Stimulated activated CD8-positive, alpha-beta memory T cell treated with anti-CD3 and anti-CD28 coated beads, Interleukin-4, amount 100 ng/mL, for 1 hour (primary cell): ENCODE measurements at places on chromosomes 3 and 15.

- no peak for DNase-seq
Observed at GRCh38 chr3:192933779-192934460, 16.3 kb upstream of the MB21D2 start.

- DNase-seq: no peak
Observed at GRCh38 chr3:120089089-120089488, 5.2 kb downstream of the GSK3B start.

DNA sequence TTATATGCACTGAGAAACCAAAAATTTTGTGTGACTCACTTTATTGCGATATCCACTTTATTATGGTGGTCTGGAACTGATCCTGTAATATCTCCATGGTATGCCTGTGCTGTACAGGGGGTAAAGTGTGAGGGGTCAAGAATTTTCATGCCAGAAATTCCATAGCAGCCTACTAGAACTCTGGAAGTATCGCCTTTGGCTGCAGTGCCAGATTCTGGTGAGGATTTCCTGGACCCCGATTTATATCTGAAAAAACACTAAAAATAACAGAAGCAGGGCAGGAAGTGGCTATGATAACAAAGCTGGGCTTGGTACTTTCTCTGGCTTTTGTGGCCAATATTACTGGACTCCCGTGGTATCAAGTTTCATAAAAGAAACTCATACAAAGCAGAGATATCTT lies 36.4 kb downstream of the CCDC80 start:
- DNase-seq: no peak

DNA sequence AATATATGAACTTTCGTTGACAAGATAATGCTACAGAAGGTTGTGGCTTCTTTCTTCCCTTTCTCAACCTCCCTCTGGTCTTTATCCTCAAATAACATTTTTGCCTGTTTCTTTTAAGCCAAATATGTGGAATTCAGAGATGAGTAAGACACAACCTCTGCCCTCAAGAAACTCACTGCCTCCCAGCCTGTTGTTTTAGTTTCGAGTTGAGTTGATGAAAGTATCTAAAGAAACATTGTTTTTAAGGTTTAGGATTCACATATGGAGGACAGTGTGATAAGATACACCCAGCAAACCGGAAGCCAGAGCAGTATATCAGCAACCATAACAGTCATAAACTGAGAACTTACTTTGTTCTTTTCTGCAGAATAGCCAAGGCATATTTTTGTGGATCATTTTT lies 218.6 kb downstream of the THSD4 start:
- no peak for DNase-seq

DNA sequence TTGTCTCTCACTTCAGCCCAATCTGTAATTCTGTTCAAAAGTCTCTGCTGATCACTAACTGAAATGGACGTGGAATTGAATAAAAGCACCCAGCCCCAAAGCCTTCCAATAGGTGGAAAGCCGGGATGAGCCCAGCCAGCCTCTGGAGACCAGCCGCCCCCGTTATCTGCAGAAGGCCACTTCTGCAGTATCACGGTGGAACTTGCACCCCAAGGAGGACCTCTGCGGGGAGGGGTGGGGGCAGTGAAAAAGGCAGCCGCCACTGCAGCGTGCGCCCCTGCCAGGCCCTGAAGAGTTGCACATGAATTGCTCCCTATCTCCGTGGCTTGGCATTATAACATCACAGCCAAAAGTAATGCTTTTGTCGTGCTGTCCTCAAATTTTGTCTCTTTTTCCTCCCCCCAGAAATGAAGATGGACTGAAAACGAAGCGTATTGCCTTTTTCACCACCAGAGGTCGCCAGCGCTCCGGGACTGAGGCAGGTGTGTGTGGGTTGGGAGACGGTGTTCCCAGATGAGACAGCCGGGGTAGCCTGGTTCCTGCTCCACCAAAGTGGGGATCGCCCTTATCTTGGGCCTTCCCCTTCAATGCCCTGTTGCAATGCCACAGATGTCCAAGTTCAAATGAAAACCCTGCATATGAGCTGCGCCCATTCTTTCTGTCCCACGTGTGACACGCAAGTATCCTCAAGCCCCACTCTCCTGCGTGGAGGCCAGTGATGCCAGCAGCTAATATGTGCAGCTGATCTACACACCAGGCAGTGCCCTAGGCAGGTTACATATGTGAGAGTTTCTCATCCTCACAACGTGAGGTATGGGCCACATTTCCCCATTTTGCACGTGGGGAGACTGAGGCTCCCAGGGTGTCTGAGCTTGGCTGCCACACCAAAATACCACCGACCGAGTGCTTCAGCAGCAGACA lies 96.0 kb downstream of the LRRK1 start:
- peak; percentile 48 for DNase-seq

GRCh38 chr3:117011687-117012250 lies 302.2 kb downstream of the TUSC7 start:
- DNase-seq: no peak

- no peak for DNase-seq
Observed at GRCh38 chr15:82297546-82297945, 34.9 kb downstream of the SAXO2 start.

DNA sequence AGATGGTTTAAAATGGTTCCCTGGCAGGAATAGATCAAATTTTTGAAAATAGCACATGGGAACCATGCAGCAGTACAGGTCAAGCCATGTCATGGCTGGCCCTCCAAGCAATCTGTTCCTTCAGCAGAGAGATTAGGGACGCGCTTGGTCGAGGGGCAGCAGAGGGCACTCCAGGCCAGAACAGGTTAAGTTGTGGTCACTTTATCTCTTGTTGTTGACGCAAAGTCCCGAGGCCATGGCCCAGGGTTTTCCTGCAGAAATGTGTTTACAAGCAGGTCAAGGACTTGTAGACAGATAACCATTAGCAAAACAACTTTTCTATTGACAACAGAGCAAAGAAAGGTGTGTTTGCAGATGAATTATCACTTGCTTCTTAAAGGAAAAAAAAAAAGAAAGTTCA lies 570.0 kb upstream of the NR2F2 start:
- DNase-seq: no peak

DNA sequence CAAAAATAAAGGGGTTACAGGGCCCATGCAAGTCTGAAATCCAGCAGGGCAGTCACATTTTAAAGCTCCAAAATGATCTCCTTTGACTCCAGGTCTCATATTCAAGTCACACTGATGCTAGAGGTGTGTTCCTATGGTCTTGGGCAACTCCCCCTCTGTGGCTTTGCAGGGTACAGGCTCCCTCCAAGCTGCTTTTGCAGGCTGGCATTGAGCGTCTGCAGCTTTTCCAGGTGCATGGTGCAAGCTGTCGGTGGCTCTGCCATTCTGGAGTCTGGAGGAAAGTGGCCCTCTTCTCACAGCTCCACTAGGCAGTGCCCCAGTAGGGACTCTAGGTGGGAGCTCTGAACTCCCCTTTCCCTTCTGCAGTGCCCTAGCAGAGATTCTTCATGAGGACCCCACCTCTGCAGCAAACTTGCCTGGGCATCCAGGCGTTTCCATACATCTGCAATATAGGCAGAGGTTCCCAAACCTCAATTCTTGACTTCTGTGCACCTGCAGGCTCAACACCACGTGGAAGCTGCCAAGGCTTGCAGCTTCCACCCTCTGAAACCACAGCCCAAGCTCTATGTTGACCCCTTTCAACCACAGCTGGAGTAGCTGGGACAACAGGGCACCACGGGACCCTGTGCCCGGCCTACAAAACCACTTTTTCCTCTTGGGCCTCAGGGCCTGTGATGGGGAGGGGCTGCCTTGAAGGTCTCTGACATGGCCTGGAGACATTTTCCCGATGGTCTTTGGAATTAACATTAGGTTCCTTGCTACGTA lies 80.1 kb upstream of the PLSCR5 start:
- no peak for DNase-seq

GRCh38 chr3:133167340-133168024 lies 129.3 kb downstream of the TMEM108 start:
- no peak for DNase-seq

- DNase-seq: no peak
Observed at GRCh38 chr3:80550174-80550573, 782.4 kb upstream of the ROBO1 start.

DNA sequence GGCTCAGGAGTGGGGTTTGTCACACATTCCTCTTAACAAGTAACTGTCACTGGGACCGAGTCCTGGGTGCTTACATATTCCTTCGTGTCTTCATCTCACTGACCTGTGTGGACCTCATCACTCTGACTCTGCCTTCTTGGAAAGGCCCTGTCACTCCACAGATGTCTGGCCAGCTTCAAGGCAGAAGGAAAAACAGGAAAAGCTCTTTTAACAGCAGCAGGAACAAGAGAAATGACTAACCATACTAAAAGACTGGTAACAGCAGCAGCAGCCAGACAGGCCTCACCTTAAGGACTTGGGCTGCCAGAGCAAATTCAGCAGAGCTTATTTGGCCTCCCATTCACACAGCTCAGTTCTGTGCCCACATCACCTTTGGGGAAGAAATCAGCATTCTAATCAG lies 68.1 kb downstream of the USF3 start:
- no peak for DNase-seq

DNA sequence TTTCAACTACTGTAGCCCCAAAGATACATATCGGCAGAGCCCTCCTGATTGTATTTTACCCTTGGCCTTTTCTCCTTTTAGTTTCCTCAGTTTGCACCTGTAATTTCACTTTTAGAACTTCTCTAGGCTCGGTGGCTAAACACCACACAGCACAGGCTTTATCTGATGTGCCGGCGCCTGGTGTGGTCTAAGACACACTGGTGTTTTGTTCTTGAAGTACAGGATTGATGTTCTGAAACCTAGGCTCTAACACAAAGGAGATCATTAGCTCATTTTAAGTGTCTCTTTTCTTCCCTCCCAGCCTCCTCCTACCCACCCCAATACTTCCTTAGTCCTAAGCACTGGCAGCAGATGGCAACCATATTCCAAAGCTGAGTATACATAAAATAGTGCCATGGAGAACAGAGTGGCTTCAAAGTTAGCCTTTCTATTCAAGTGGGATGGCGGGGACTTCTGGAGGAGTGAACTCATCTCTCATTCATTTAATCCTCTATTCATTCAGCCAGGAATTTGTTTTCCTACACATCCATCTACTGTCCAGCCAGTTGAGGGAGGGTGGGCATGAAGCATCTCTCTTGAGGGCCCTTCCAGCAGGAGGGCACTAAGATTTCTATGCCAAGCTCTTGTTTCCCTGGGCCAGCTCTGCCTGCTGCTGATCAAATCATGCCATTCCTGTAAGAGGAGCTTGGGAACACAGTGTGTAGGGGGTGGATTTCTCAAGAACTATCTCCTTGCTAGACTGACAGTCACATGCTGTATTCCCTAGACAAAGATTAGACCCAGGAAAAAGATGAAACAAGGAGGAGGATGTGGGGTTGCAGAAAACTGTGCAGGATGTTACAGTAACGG lies 71.2 kb downstream of the TIGIT start:
- DNase-seq: no peak

- DNase-seq: no peak
Observed at GRCh38 chr3:62187022-62187431, 186.3 kb downstream of the FEZF2 start.

DNA sequence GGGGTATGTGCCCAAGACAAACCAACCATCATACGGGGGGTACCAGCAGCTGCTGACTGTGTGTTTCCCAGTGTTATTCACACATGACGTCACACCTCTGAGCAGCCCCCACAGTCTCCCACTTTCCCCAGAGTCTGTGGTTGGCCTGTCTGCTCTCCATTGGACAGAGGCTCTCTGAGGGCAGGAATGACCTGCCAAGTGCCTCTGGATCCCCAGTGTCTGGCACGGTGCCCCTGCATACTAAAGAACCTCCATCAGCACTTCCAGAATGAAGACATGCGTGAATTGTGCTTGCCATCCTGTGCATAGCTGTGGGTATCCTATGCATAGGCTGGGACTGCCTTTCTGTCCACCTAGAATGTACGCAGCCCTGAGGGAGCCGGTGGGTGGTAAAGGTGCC lies 3.5 kb upstream of the CCDC9B start:
- no peak for DNase-seq

DNA sequence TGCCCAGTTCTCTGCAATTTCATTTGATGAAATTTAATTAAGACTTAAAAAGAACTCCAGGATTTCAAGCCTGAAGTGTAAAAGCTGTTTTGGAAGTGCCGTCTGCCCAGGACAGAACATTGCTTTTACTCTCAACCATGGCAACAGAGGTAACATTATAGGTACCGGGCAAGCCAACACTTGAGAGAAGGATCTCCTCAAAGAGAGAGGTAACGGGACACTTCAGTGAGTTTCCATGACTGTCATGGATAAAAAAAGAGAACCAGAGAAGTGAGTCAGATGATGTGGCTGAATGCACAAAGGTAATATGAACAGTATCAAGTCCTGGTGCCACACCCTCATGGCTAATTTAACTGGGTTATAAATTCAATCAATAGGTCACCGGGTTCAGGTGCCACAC lies 130.2 kb upstream of the LMOD3 start:
- no peak for DNase-seq

DNA sequence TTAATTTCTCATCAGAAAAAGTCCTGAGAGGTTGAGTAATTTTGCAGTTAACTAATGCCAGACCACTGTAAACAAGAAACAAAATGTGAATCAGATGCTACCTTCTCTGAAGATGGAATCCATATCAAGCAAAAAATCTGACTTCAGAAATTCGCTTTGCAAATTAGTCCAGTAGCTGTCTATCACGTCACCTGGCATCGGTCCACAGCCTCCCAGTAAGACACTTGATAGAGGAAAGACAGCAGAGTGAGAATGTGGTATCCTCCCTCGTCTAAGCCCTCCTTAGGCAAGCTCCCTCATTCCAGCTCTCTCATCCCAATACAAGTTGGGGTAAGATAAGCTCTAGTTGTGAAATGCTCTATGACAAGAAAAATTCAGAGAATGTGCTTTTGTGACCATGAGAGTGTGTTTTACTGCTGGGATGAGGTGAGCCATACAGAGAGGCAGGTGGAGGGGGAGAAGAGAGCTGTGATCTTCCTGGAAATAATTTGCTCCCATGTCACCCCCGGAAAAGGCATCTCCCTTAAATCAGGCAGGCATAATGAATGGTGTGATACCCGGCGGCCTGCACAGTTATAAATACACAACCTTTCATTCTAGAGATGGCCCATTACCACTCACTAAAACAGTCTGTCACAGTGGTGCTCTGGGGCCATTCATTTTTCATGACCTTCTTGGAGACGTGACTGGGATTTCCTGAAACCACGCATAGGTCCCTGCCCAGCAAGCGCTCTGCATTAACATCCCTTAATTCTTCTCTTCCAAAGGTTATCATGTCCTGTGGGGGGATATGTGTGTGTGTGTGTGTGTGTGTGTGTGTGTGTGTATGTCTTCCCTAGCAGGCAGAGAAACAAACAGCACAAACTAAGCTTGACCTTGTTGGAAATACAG lies 602.0 kb upstream of the KCNMB2 start:
- DNase-seq: no peak

DNA sequence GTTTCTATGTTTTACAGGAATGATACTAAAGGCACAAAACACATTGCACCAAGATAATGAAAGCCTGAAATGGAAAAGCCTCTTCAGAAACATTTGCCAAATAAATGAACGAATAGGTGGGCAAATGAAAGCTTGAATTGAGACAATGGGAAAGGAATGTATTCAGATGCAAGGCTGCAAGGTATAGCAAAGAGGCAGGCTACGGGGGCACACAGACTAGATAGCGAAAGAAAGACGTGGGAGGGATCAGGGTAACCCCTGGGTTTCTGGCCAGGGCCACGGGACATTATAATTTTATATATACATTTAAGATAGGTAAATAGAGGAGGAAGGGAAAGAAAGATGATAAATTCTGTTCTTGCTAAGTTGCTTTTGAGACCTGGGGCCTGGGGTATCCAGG lies 95.9 kb upstream of the NLGN1 start:
- no peak for DNase-seq

- no peak for DNase-seq
Observed at GRCh38 chr3:124873226-124873625, 13.9 kb downstream of the ITGB5 start.
